ENCODE measurements at places on chromosomes 1 and 21.

GRCh38 chr21:23951251-23951650 is 1656.0 kb downstream of the MRPL39 start:
- DNase-seq = no peak

GRCh38 chr1:7048395-7048794 is 263.1 kb downstream of the CAMTA1 start:
- no peak for DNase-seq

DNA sequence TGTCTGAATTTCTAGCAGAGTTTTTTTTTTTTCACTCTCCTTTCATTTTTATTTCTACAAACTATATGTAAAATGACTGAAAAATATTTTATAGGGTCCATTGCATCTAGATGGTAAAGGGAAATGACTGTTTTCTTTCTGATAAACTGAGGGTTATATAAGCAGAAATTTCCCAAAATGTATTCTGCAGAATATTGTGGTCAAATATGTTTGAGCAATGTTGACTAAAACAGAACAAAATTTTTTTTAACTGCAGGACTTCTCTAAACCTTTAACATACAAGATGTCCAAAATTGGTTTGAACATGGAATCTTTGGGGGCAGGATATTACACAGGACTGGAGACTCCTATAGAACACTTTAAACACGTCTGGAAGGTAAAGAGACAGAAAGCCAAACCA is 190.5 kb downstream of the TOMM20 start:
- DNase-seq = no peak

GRCh38 chr1:230763927-230764591 is 16.9 kb downstream of the CAPN9 start:
- no peak for DNase-seq

- no peak for DNase-seq
Observed at GRCh38 chr1:64581135-64581842, 111.4 kb downstream of the CACHD1 start.

DNA sequence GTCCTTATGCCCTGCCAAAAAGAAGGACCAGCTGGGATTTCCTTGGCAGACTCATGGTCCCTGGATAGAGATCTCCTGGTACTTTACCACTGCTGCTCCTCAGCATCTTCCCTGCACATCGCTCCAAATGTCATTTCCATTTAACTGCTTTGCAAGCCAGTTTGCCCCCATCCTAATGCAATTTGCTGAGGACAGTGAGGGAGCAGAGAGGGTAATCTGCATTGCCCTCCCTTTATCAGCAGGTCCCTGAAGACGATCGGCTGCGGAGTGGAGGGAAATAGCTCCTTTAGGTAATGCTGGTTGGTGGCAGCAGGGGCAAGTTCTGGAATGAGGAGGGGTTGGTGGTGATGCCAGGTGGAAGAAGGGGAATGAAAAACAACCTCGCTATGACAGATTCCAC is 2.7 kb downstream of the PLXNA2 start:
- DNase-seq = no peak

- DNase-seq = no peak
Observed at GRCh38 chr1:10973956-10974881, 38.2 kb upstream of the TARDBP start.

- DNase-seq = no peak
Observed at GRCh38 chr21:25938658-25939395, 204.1 kb downstream of the GABPA start.

DNA sequence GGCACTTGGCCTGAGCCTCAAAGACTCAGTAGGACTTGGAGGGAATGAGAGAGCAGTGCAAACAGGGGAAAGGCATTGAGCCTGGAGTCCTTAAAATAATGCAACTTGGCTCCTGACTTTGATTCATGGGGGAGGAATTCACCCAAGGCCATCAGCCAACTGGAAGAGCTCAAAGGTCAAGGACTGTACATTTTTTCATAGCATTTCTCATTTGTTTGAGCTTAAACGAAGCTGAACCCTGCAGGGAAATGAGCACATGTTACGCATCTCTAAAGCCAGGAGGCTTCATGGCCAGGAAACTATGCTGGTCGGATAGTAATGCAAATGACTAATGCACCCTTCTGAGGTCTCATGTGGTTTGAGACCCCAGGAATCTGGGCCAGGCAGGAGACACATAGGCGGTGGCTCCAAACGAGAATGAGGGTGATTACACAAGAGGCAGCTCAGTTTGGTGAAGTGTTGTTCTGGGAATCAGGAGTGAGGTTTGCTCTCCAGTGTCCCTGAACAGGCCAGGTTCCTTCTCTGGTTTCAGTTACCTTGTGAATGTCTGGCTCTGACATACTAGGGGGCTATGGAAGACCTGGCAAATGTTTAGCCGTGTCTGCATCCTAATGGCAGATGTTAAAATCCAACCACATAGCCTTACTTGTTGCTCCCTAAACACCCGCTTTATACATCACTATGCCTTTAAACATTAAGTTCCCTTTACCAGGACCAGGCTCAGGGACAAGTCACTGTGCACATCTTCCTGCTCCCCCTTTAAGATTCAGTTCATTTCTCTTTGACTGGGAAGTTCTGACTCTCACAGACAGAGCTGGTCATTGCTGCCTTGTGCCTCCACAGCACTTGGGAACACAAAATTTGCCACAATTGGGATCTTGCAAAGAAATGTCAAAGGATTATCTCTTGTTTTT is 503.9 kb upstream of the USP24 start:
- no peak for DNase-seq

- DNase-seq = no peak
Observed at GRCh38 chr1:204275695-204276370, 62.0 kb upstream of the GOLT1A start.

GRCh38 chr1:201272799-201273198 is 10.5 kb upstream of the PKP1 start:
- DNase-seq = no peak

GRCh38 chr1:221869779-221870178 is 127.9 kb upstream of the DUSP10 start:
- no peak for DNase-seq

GRCh38 chr1:201346337-201346939 is 31.0 kb downstream of the TNNT2 start:
- DNase-seq = peak; percentile 42

DNA sequence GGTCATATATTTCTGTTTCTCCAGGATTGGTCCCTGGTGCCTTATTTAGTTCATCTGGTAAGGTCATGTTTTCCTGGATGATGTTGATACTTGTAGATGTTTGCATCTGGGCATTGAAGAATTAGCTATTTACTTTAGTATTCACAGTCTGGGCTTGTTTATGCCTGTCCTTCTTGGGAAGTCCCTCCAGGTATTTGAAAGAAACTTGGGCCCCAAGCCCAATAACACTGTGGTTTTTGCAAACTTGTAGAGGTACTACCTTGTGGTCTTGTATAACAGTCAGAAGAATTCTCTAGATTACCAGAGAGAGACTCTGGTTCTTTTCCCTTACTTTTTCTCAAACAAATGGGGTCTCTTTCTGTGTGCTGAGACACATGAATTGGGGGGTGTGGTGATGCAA is 251.4 kb upstream of the B3GALT2 start:
- DNase-seq = no peak

- peak; percentile 59 for DNase-seq
Observed at GRCh38 chr1:239976130-239976968, 115.3 kb upstream of the FMN2 start.

GRCh38 chr21:26007951-26008498 is 162.5 kb downstream of the APP start:
- no peak for DNase-seq

DNA sequence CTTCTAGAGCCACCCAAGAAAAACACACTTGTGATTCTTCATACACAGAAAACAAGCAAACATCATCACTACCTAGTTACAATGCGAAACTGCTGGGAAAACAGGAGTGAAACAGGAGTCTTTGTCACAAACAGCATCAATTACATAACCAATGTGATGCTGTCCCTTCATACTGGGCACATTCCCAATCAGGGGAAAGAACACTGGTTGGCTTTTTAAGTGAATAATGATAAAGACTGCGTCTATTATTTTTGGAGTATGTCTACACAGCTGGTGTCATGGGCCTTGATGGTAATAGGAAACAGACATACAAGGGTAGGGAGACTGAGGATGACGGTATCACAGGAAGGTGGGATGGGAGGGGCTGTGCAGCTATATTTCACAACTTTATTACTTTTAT is 43.3 kb downstream of the SIPA1L2 start:
- DNase-seq = no peak

DNA sequence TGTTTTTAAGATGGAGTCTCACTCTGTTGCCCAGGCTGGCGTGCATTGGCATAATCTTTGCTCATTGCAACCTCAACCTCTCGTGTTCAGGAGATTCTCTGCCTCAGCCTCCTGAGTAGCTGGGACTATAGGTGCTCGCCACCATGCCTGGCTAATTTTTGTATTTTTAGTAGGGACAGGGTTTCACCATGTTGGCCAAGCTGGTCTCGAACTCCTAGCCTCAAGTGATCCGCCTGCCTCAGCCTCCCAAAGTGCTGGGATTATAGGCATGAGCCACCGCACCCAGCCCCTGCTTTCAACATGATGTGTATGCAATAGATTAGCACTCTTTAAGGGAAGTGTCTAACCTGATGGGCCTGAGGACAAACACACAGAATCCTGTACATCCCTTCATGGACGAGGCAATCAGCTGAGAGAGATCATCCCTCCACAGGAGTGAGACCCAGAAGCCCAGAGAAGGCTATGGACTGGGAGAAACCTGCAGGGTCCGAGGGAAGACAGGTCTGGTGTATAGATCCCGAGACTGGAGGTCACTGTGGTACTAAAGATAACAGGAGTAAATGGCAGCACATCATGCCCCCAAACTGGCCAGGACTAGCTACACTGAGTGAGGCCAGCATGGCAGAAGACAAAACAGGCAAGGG is 5.6 kb upstream of the DEGS1 start:
- DNase-seq = no peak

DNA sequence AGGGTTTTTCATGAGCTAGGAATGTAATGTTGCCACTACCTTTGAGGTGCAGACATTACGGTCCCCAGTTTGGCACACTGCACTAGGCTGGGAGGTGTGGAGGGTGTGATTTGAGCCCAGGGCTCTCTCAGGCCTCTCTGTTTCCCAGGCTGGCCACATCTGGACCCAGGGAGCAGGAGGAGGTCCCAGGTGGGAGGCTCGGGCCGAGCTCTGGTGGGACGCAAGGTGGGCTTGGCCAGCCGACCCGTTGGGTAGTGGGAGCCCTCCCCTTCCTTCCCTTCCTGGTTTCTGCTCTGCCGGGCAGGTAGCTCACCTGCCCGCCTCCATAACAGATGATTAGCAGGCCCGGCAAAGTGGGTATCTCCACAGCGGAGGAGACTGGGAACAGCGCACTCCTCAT is 146.2 kb upstream of the TMEM51 start:
- no peak for DNase-seq

- no peak for DNase-seq
Observed at GRCh38 chr1:16324456-16324890, 27.8 kb downstream of the FBXO42 start.

DNA sequence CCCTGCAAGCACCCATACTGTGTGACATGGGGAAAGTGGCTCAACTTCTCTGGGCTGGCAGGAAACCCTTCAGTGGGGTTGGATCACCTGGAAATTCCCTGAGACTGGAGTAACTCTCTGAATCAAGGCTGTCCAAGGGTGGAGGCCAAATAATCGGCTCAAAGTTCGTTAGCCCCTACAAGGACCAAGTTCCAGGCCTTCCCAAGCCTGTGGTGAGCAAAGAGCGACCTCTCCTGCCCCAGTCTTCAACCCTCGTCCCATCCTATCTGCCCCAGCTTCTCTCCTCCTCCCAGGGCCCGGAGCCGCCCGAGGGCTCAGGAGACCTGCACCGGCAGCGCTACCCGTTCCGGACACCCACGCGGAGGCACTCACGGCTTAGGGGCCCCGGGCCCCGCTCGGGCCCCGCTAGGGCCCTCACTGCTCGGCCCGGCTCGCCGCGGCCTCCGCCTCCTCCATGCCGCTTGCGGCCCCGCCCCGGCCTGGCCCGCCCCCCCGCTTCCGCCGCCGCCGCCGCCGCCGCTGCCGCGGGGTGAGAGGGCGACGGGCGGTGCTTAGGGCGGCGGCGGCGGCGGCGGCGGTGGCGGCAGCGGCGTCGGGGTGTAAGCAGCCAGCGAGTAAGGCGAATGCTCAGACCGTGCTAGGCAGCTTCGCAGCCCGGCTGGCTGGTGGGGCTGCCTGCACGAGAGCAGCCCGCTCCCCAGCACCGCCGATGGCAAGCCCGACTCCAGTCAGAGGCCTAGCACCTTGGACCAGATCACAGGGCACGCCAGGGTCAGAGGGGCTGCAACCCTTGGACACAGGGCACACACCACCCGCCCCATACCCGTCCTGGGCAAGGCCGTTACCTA is at the start of gene POMGNT1:
Gene POMGNT1 (minus strand): TSS at position 471 of the 848 bp plus-strand sequence. CDS start 613 bp downstream, outside the sequence.
- peak; percentile 60 for DNase-seq

DNA sequence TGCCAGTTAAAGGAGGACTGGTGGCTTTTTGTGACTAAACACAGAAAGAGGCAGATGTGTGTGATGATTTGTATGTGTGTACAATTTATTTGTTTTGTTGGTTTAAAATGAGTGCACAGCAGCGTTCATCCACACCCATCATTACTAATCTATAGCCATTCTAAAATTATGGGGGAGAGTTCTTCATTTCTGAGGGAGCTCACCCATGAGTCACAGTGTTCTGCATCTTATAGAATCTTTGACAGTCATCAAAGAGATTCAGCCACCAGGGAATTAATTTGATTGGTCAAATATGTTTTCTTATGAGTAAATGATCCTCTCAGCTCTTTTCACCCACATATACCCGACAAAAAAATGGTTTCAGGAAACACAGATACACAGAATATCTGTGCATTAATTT is 147.9 kb downstream of the GREM2 start:
- DNase-seq = no peak

- no peak for DNase-seq
Observed at GRCh38 chr1:17544776-17545350, 5.4 kb downstream of the ARHGEF10L start.

DNA sequence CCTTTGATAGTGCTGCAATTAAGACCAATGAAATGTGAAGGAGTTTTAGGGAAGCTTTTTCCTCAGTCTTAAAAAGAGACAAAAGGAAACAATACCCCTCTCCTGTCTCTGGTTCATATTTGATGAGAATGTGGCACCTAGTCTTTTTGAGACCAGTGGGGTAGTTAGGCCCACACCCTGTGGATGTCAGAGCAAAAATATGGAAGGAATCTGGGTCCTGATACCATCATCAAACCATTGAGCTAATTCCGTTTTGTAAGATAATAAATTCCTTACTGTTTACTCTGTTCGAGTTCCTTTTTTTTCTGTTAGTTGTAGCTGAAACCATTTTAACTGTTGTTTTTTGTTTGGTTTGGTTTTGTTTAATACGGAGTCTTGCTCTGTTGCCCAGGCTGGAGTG is 33.3 kb downstream of the PTPRC start:
- DNase-seq = no peak

- DNase-seq = no peak
Observed at GRCh38 chr21:31777857-31778256, 45.9 kb upstream of the SCAF4 start.

GRCh38 chr21:44495611-44496563 is 40.6 kb downstream of the LRRC3 start:
- no peak for DNase-seq
